Right hindlimb (tissue), 1 donor: ENCODE measurements at places on chromosomes 4 and X.
A peak's percentile ranks its signal among the peaks of the same experiment; 100 is the strongest.

DNA sequence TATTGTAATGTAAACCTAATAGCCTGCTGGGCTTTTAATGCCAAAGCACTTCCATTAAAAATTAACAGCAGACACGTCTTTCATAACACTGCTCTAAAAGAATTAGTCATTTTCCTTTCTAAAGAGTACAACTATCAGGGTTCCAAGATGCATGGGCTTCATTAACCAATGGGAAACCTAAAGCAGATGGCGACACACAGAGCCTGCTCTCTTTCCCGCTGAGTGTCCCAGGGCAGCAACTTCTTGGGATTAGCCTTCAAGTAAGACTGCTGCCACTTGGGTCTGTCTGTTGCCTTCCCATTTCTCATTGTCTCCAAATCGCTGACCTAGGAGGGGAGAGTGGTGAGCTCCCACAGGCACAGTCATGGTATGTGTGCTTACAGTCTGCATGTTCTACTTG is 14.0 kb upstream of the PHKA2 start:
- DNase-seq, result no peak

- DNase-seq, result no peak
These were observed 114.7 kb upstream of the VCX3B start for GRCh38 chrX:8349816-8350544.

- DNase-seq, result no peak
These were observed 177.8 kb upstream of the ETNPPL start for GRCh38 chr4:108940634-108941033.

- DNase-seq, result no peak
These were observed 32.5 kb downstream of the TLL1 start for GRCh38 chr4:165905405-165906027.

- DNase-seq, result no peak
These were observed 199.7 kb downstream of the NLGN4X start for GRCh38 chrX:6029014-6029413.

- DNase-seq, result no peak
These were observed 768 bp upstream of the CDKL5 start for GRCh38 chrX:18424482-18425198.

- no peak for DNase-seq
These were observed 10.2 kb downstream of the GASK1B start for GRCh38 chr4:158162631-158163030.

GRCh38 chr4:57442831-57443291 is 332.7 kb upstream of the IGFBP7 start:
- peak; percentile 64 for DNase-seq

DNA sequence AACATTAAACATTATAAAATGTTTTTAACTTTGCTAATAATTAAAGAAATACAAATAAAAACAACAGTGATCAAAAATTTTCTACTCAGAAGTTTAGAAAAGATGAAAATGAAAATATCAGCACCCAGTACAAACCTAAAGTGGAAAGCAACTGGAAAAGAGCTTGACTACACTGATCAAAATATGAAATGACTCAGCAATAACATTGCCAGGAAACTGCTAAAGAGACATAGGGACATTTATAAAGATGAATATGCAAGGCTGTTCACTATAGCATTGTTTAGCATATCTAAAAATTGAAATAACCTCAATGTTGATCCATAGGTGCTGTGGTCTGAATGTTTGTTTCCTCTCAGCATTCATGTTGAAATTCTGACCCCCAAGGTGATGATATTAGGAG is 88.5 kb upstream of the NOCT start:
- DNase-seq, result no peak

DNA sequence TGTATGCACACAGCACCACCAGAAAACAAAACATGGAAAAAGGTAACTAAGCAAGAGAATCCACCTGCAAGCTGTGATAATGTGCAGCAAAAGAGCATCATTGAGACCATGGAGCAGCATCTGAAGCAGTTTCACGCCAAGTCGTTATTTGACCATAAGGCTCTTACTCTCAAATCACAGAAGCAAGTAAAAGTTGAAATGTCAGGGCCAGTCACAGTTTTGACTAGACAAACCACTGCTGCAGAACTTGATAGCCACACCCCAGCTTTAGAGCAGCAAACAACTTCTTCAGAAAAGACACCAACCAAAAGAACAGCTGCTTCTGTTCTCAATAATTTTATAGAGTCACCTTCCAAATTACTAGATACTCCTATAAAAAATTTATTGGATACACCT is 90.2 kb downstream of the TET2 start:
- no peak for DNase-seq

DNA sequence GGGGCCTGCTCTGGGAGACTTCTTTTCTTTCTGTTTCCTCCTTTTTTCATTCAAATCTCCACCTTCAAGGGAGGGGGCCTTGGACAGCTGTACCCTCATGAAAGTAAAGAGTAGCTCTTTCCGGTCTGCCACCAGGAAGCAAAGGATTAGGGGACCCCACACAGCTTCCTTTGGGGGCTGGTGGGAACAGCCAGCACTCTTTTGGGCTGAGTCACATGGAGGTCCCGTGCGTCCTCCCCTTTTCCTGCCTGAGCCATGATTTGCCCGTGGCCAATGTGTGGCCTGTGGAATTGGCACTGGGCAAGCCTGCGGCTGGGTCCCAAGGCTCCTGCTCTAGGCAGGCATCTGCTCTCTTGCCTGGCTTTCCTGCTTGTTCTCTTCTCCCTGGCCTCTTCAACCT is 65.5 kb downstream of the FHDC1 start:
- DNase-seq, result no peak

- no peak for DNase-seq
These were observed 45.6 kb downstream of the TMEM154 start for GRCh38 chr4:152634110-152634760.

GRCh38 chrX:55754861-55755294 is 37.3 kb downstream of the RRAGB start:
- DNase-seq, result no peak
